ENCODE measurements at places on chromosomes 6 and 20.
A peak's percentile ranks its signal among the peaks of the same experiment; 100 is the strongest.

DNA sequence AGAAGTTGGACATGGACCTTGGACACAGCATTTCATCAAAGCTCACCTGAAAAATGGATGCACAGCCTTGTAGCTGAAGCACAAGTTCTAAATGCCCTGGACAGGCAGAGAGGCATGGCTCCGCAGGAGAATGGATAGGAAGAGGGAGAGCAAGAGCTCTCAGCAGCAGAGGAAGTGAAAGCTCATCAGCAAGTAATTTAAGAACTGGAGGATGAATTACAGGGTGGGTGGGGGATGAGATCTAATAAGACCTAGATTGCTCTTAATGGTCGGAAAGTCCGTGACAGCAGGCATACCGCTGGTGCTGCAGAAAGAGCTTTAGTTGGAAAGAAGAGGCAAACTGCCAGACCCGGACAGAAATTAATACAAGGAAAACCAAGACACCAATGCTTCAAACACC is 37.3 kb upstream of the SAYSD1 start:
- no peak for DNase-seq

- DNase-seq: no peak
These were observed 130.5 kb downstream of the CRYBG1 start for GRCh38 chr6:106490974-106491373.

DNA sequence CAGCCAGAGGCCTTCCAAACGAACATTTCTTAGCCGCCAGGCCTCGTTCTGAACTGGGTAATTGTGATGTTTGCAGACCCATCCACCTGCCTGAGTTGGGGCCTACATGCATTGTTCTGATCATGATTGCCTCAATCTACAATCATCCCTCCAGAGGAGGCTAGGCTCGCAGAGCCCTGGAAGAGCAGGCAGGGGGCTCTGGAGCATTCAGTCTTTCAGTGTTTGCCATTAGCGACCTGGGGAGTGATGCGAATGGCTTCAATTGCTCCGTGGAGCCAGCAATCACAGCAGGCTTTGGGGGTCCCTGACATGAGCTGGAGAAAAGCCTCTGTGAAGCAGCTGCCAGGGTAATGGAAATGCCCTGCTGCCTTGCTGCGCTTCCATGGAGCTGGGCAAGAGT is 22.0 kb downstream of the SNAP25 start:
- DNase-seq: no peak

GRCh38 chr6:16438718-16439591 is 200.6 kb downstream of the GMPR start:
- peak; percentile 64 for DNase-seq

GRCh38 chr6:43771858-43772680 is 2.1 kb downstream of the VEGFA start:
- DNase-seq: peak; percentile 80

DNA sequence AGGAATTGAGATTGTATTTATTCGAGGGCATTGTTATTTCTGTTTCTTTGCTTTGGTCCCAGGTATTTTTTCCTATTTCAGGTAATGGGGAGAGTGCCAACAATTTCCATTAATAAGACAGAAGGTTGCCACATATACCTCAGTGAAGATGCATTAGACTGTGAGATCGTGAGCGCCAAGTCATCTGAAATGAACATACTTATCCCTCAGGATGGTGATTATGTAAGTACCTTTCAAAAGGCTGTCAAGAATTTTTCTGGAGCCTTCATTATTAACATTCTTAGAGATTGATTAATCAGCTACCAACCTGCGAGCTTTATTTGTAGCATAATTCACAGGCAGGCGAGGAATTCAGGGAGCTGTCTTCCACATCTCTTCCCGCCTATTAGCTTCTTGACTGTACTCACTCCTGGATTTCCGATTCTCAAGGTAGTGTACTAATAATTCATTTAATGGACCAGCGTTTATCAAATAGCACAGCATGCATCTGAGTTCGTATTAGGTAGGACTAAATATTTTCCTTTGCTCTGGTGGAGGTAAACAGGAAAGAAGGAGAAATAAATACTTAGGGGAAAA is 48.6 kb upstream of the FAM8A1 start:
- no peak for DNase-seq

DNA sequence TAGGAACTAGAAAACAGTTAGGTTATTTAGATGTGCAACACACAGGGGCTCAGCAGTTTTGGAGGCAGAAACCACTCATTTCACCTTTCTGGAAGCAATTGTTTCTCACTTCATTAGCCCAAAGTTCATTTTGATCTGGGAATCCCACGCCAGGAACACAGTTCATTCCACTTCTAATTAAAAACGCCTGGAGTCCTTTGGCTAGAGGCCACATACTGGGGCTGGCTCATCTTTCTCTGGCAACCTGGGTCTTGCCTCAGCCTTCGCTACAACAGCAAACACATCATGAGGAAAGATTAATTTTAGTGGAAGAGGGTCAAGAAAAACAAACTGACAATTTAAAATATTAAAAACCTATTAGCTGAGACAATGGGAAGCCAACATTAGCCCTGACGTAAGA is 69.7 kb downstream of the RFPL4B start:
- DNase-seq: no peak

GRCh38 chr6:144285798-144286502 is 815 bp downstream of the UTRN start:
- peak; percentile 44 for DNase-seq

DNA sequence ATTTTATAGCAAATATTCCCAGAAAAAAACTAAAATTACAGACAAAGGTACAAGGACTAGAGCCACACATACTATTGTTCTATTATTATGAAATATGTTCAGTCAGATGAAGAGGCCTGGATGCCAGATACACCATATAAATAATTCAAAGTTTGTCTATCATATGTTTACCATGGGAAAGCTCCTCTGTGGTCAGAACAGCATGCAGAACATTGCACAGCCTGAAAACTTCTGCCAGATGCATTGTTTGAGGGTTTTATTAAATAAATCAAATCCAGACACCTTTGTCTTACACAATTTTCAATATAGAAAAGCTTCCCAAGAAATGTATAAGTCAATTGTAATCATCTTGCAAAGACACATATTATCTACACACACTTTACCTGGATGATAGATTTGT is 35.0 kb upstream of the COL21A1 start:
- DNase-seq: no peak

DNA sequence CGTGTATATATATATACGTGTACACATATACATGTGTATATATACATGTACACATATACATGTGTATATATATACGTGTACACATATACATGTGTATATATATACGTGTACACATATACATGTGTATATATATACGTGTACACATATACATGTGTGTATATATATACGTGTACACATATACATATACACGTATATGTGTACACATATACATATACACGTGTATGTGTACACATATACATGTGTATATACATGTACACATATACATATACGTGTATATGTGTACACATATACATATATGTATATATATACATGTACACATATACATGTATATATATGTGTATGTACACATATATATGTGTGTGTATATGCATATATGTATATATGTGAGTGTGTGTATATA is 317.2 kb downstream of the LAMA2 start:
- DNase-seq: no peak

- no peak for DNase-seq
These were observed 13.0 kb downstream of the TMEM181 start for GRCh38 chr6:158572653-158573541.

DNA sequence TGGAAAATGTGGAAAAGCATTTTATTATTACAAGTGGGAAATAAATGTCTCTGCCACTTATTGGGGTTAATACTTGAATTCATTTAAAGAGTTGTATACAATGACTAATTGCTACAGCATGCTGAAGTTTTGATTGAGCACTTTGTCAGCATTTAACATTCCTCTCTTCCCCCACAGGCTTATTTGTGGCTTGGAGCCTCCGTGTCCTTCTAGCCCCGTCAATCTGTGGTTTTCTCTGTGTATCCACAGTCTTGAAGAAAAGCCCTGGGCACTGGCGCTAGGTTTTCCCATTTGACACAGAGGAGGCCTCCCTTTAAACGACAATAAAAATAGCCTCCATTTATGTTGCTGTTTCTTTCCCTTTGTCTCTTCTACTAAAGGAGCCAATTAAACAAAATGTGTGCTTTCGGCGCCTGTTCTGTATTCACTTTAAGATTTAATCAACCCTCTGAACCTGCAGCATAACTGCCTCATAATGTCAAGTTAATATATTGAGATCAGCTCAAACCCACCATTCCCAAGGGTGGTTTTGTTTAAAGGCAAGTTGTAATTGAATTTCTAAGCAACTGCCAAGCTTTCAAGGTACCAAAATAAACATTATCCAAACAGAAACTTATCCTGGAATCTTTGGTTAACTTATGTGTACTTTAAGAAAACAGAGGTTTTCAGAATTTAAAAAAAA is 326.6 kb upstream of the RNF24 start:
- DNase-seq: peak; percentile 66

DNA sequence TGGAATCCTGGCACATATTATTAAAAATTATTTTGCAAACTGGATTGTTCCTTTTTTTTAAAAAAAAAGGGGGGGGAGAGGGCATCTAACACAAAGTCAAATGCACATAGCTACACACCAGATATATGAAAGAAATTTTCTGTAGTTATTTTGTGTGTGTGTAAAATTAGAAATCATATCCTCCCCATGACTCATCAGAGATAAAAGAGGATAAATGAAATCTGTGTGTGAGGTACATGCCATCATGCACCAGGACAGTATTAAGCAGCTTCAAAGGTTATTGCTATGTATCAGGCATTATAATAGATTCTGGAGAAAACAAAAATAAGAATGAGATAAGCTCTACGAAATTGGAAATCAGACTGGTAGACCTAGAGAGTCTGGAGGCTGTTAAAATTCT is 5.2 kb downstream of the BTBD9 start:
- DNase-seq: no peak

- no peak for DNase-seq
These were observed 32.9 kb downstream of the SLC22A1 start for GRCh38 chr6:160154471-160154870.

DNA sequence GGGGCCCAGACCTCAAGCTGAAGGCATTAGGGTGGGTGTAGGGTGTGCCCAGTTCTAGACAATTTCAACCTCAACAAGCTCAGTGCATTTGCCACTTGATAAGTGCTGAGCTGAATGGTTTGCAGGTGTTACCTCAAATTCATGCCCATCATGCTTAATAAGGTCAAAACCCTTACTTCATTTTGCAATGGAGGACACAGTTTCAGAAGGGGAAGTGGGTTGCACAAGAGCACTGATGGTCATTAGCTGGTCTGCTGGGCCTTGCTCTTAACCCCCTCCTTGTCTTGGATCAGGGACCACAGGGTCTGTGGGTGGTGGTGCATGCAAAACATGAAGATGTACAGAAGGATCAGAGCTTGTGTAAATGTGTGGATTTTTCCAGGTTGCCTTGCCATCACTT is 71.0 kb upstream of the SIRPA start:
- no peak for DNase-seq

Data from urothelium cell line (cell line).